ENCODE measurements at places on chromosomes 4 and X.

GRCh38 chr4:152072906-152073305 is 312.1 kb upstream of the GATB start:
- DNase-seq = no peak

- DNase-seq = no peak
These were observed 40.6 kb upstream of the CYP2U1 start for GRCh38 chr4:107890779-107891178.

DNA sequence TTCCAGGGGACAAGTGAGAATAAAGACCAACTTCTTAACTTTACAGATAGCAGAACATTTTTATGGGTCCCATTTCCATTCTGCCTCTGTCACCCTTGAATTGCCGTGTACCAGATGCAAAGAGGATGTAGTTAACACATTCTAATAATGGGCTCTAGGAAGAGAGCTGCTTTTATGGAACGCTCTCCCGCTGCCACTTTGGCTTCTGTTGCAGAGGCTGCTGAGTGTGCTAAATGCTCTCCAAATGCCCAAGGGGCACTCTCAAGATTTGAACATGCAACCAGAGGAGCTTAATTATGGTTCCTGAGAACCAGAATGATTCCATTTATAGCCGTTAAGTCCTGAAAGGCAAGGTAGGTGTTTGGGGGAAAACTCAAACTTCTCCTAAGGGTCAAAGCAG is 28.1 kb upstream of the GPC3 start:
- DNase-seq = no peak

DNA sequence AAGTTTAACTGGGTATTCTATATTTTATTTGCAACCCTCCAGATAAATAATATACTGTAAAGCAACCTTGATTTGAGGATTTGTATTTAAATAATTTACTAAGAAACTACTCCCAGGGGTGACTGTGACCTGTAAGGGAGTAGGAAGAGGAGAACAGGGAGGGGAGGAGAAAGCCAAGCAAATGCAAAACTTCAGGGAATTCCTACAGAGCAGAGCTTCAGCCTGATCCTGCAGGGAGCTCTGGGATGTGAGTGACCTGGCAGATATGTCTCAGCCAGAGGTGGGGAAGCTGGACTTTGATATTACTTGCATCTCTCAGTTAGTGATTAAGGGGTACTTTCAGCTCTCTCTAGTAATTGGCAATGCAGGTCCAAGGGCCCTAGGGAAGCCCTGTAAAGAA is 302.0 kb downstream of the FRMPD4 start:
- DNase-seq = no peak

- no peak for DNase-seq
These were observed 53.5 kb upstream of the SMIM31 start for GRCh38 chr4:164700471-164700870.

DNA sequence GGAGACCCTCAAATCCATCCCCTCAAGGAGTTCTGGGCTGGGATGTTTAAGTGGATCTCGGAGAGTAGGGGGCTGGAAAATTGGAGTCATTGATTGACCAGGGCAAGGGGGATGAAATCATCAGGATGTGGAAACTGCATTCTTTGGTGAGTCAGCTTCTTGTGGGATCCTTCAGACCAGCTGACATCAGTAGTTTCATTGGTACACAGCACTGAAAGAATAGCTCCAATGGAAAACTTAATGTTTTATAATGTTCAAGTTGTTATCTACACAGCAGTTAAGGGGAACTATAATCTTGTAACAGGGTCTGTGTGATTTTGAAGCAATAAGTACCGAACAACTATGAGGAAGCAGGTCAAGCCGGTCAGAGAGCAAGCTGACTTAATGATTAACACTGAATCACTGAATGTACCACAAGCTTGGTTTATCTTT is 506.1 kb downstream of the RPA4 start:
- DNase-seq = no peak

All from T-helper 1 cell (primary cell).